ENCODE measurements at places on chromosomes 4 and X.

DNA sequence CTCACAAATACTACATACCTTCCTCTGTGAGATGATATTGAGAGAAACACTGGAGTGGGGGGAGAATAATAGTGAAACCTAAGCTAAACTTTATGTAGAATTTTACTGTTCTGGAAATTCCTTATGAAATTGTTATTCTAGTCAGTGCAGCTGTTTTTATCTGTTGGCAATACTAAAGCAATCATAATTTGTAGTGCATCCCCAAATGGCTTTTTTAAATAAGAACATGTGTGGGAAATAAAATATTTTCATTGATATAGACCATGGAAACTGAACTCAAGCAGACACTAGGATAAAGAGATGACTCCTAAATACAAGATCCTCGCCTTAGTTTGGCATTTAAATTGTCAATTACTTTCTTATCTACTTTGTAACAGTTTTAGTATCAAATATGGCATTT lies 51.1 kb downstream of the SEC24D start:
- DNase-seq: no peak

GRCh38 chr4:181966104-181966551 lies 277.1 kb upstream of the TENM3 start:
- DNase-seq: no peak

DNA sequence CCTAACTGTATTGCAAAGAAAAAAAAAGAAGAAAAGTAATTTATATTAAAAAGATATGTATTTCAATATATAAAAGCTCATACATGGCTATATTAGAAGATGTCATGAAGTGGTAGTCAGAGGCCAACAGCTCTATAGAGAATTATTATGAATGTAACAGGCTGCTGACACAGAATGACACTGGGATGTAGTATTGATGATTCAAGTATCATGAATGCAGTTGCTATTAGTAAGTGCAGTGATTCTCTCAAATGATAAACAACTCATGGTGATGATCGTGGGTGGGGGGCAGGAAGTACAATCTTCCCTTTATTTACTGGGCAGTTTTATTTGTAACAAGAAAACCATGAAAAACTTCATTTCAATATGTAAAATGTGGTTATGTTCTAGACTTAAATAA lies 124.6 kb downstream of the COL4A6 start:
- DNase-seq: no peak

- no peak for DNase-seq
These were observed 77.1 kb downstream of the HMX1 start for GRCh38 chr4:8794491-8794890.

- DNase-seq: no peak
These were observed 4.8 kb downstream of the ADD1 start for GRCh38 chr4:2848449-2848848.

DNA sequence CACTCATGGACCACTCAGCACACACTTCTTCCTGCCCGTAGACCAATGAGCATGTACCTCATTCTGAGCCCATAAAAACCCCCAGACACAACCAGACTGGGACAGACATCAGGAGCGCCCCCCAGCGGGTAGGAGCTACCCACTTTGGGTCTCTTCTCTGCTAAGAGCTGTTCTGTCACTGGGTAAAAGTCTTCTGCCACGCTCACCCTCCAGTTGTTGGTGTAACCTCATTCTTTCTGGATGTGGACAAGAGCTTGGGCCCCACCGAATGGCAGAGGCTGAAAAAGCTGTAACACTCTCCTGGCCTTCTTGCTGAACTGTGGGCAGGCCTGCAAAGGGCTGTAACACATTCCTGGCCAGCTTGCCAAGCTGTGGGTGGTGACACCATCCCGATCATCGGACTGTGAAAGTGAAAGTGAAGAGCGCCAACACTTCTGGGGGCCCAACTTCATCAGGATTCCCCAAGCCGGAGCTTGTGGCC lies 137.6 kb downstream of the TECRL start:
- DNase-seq: no peak

GRCh38 chr4:187204389-187204918 lies 480.8 kb upstream of the FAT1 start:
- DNase-seq: no peak

- DNase-seq: no peak
These were observed 1206.0 kb upstream of the ADGRL3 start for GRCh38 chr4:59994118-59994517.

DNA sequence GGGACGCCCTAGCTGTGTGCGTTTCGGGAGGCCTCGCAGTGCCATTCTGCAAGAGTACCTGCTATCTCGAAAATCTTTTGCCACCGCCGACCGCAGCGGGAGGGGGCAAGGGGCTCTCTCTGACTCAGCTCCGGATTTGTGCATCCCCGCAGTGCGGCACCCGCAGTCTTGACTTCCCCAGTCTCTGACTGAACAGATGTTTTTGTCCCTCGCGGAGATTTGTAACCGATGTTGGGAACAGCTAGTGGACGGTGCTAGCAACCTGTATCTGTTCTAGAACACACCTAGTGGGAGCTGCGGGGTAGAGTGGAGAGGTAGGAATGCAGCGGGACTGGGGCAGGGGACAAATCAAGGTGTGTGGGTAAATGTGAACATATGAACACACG lies 17.2 kb downstream of the NKX6-1 start:
- DNase-seq: no peak

DNA sequence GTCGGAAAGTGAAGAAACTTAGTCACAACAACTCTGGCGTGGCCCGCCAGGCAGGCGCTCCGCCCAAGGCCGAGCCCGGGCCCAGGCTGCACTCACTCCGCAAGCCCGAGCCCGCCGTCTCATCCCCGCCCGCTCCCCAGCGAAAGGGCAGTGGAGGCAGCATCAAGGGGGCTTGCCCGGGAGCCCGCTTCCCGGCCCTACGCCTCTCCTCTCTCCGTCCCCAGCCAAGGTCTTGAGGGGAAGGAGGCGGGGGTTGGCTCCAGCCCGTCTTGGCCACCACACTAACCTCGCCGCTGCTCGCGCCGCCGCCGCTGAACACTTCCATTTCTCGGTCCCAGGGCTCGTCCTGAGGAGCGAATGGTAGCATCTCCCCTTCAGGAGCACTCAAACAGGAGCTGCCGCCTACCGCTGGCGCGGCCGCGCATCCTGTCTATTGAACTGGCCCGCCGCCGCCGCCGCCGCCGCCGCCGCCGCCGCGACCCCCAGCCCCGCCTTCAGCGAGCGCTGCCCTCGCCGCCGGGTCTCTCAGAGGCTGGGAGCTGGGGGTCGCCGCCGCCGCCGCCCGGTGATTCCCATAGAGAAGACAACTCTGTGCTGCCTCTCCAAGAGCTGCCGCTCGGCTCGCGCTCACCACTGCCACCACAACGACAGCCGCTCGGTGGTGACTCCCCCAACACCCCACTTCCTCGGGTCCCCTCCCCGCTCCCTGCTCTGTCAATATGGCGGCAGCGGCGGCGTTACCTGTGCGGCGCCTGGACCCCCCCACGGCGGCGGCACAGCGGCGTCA lies at the start of gene RPS6KA6:
Gene RPS6KA6 (minus strand): TSS at position 667 of the 787 bp plus-strand sequence. CDS start 300 bp downstream, at position 367.
- no peak for DNase-seq

DNA sequence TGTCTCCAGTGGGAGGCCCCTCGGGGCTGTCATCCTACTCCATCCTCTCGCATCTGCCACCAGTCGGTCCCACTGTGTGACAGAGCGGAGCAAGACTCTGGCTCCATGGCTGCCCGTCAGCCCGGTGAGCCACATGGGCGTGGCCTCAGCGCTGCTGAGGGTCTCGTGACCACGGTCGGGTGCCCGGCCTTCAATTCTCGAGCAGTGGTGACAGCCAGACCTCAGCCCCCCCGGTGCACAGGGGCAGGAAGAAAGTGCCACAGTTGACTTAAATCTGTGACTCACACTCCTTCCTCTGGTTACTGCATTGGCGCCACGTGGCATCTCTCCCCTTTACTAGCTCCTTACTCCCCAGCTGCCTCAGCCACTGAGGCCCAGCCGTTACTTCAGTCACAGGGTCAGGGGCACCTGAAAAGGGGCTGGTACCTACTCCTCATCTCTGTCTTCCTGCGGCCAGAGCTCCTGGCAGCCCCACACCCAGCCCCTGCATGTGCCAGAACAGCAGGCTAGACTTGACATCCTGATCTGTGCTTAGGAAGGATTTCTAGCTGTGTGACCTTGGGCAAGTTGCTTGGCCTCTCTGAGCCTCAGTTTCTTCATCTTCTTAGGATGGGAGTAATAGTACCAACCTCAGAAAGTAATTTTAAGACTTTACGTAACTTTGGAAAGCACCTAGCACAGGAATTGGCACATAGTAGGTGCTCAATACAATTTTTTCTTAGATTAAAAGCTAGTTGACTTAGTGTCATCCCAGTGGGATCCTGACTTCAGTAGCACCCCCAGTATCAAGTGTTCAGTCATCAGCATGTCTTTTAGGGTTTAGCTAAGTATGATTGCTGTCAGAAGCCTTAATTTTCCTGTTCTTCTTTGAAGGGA lies 66.1 kb downstream of the TNIP2 start:
- no peak for DNase-seq

DNA sequence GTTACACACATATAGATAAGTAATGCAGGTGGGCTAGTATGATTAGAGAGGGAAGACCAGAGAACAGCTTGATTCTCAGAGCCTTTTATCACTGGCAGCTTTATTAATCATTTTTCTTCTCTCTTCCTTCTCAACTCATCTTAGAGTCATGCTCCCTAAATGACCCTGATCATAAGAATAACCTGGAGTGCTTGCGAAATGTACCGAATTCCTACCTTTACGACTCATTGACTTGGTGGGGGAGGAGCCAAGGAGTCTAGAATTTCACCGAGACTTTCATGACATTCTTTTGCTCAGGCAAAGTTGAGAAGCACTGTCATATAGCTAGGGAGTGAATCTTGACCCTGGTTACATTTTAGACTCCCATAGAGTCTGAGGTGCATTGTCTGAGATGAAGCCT lies 298.9 kb upstream of the PUDP start:
- DNase-seq: no peak

- DNase-seq: no peak
These were observed 310.8 kb upstream of the BOD1L1 start for GRCh38 chr4:13938299-13938698.

DNA sequence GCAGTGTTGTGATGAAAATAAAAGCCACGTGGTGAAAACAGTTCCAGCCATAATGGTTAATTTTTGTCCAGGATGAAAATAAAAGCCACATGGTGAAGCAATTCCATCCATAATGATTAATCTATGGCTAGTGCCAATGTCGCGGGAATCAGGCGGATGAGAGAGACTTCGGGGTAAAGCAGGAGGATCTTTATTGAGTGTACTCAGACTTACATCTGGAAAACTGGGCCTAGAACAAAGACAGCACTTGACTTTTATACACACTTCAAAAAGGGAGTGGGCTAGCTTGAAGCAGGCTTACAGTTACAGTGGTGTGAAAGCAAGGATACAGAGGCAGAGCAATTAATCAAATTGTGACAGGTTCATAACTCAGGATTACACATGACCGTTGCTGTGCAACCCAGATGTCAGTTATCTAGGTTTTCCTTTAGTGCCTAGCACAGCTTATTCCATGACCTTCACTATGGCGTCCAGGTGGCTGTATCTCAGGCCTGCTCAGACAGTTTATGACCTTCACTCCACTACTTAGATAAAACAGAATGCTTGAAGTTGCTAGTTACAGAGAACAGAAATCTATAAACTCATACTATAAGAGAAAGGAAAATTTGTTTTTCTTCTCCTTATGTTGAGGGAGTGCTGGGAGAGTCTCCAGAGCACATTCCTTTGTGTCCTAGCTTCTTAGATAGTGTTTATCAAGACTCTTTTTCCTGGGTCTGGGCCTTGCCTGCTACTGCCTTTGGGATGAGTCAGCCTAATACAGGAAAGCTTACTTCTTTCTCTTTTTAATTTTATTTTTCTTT lies 5.9 kb upstream of the PLA2G12A start:
- DNase-seq: no peak

- no peak for DNase-seq
These were observed 11.7 kb downstream of the COQ2 start for GRCh38 chr4:83272900-83273299.

GRCh38 chr4:138864961-138865720 lies 150.4 kb upstream of the NOCT start:
- no peak for DNase-seq

- no peak for DNase-seq
These were observed 19.9 kb downstream of the SEPTIN11 start for GRCh38 chr4:76969495-76969894.

- no peak for DNase-seq
These were observed 601 bp downstream of the SLC25A43 start for GRCh38 chrX:119399772-119400101.

- DNase-seq: no peak
These were observed 152.1 kb upstream of the TENM3 start for GRCh38 chr4:182091128-182091527.

GRCh38 chr4:38590046-38590445 lies 74.0 kb upstream of the KLF3 start:
- DNase-seq: no peak

- no peak for DNase-seq
These were observed 107.5 kb downstream of the EGF start for GRCh38 chr4:110020139-110020538.

DNA sequence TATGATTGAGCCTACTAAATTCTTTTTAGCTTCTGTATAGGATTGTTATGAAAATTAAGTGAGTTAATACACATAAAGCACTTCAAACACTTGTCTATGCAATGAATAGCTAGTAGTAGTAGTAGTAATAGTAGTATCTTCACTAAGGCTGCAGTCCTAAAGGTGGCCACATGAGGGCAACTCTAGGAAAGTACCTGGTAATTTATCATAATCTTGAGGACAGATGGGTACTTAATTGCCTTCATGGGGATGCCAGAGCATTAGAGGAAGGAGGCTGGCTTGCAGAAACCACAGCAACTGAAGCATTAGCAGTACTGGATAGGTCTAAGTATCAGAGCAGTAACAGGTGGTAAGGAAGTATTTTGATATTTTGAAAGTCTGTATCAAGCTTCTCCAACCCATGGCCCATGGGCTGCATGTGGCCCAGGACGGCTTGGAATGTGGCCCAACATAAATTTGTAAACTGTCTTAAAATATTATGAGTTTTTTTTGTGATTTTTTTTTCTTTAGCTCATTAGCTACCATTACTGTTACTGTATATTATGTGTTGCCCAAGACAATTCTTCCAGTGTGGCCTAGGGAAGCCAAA lies 17.3 kb downstream of the NIPAL1 start:
- no peak for DNase-seq

DNA sequence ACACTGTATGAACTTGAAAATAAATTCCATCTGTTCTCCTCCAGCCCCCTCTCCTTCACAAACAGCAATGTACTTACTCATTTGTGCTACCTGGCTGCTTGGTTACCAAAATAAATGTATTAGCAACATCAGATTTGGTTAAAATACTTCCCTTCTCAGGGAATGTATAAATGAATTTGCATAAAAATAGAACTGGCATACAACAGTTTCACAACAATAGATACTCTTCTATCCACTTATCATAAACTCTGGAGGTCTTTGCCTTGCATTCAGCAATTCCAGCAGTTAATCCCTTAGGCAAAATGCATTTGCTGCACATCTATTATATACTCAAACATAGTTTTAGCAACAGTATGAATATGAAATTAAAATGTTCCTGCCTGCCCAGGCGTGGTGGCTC lies 658.2 kb downstream of the CENPC start:
- DNase-seq: no peak

- no peak for DNase-seq
These were observed 1.2 kb downstream of the CPEB2 start for GRCh38 chr4:15003401-15003890.
